ENCODE measurements at places on chromosomes 12 and 14. TPM values are rescaled to one million over a fixed set of nuclear protein-coding genes. Genes with fewer than 3 reads are reported as not detected.

CMTM5 gene
- total RNA-seq: not detected

GRCh38 chr14:102192840-102193502, 53.3 kb downstream of the WDR20 start:
- no peak for DNase-seq

TCP11L2 gene
- total RNA-seq: 16.4 TPM

GRCh38 chr14:20754308-20754707, 8.6 kb downstream of the EDDM3A start:
- DNase-seq: no peak

DNA sequence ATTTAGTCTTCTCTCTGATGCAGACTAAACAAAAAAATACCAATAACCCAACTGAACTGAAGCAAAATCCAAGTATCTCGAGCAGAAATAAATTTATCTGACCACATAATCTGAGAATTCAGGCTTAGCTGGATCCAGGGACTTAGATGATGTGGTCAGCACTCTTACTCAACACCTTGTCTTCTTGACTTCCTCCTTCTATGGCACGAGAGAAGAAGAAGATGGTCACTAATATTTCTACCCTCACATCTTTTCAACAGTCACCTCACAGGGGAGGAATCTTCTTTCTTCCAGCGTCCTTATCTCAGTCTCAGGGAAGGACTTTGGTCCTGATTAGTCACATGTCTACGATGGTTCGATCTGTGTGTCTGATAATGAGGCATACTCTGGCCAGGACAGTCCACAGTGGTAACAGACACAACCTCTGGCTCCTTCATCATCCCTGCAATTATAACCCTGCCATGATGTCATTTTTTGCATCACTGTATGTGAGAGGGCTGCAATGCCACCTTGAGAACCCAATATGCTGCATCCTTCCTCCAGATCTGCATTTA, 15.8 kb downstream of the RGS6 start:
- no peak for DNase-seq

DNAH10 gene
- total RNA-seq: 0.05 TPM

DNA sequence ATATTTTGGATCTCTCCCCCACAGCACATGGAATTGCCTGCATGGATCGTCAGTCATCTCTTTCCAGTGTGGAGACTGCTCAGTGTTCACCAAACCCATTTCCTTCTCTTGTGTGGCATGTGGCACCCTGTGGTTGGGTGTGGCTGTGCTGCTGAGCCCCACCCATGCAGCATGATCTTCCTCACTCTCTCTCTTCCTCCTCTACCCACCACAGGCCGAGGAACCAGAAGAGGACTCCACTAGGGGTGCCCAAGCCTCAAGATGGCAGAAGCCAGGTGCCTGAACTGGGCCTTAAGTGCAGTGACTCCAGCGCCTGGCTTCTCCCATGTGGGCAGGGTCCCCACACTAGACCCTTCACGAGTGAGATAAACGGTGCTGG, 66.8 kb upstream of the GPR68 start:
- no peak for DNase-seq

- DNase-seq: peak; percentile 38
Measured at GRCh38 chr14:89507926-89508460, 91.0 kb upstream of the FOXN3 start.

GRCh38 chr12:8527250-8528130, 13.2 kb downstream of the CLEC4E start:
- no peak for DNase-seq

- no peak for DNase-seq
Measured at GRCh38 chr14:71931492-71932228, 569 bp upstream of the RGS6 start.

PPTC7 gene
- total RNA-seq: 13.6 TPM

DEGS2 gene
- not detected for total RNA-seq

IAPP gene
- not detected for total RNA-seq

BMP4 gene
- total RNA-seq: not detected

GRCh38 chr12:4153343-4153892, 120.1 kb upstream of the CCND2 start:
- no peak for DNase-seq

GSC gene
- total RNA-seq: 4.7 TPM

CD27 gene
- total RNA-seq: not detected

- no peak for DNase-seq
Measured at GRCh38 chr14:19800282-19801117, 3.1 kb upstream of the OR4N2 start.

DNA sequence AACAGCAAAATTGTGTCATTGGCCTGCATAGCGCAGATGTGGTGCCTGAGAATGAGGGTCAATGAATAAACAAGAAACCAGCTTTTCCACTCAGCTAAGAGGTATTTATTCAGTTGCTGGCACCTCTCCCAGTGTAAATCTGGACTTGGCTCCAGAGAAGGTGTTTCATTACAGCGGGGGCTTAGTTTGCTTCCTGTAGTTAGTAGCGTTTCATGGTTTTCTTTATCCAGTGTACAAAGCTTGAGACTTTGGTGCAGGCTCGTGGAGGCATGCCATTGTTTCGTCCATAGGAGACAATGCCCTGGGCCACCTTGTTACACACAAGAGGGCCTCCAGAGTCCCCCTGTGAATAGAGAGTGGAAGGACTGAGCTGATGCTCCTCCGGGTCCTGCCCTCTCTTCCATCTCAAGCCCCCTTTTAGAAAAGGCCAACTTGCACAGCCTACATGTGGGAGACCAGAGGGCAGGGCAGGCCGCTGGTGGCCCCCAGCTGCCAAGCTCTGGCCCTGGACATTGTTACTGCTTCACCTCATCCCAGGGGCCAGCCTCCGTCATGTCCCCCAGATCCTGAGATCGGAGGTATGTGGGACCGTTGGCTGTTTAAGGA, 3.0 kb downstream of the GZMB start:
- no peak for DNase-seq

DNA sequence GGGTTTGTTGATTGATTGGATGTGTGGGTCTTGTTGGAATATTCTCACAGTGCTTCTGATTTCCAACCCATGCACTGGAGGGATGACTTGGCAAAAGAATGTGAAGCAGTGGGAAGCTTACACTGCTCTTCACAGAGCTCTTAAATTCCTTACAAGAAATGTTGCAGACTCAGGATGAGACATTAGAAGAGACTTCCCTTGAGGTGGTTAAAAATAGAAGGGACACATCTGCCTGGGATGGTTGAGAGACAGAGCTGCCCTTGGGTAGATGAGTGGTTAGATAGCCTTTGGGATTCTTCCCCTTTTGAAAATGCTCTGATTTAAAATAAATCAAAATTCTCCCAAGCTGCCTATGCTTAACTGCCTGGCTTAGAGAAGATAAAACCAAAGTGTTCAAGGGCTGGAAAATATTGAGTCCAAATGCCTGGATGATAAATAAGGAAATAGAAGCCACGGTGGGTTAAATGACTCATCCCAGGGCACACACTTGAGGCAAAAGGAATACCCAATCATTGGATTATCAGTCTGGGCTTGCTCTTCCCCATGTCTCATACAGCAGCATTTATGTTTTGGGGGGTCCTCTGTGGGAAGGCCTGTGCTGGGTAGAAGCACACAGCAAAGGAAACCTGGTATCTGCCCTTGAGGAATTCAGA, 264.3 kb downstream of the AKAP6 start:
- peak; percentile 8 for DNase-seq

DNA sequence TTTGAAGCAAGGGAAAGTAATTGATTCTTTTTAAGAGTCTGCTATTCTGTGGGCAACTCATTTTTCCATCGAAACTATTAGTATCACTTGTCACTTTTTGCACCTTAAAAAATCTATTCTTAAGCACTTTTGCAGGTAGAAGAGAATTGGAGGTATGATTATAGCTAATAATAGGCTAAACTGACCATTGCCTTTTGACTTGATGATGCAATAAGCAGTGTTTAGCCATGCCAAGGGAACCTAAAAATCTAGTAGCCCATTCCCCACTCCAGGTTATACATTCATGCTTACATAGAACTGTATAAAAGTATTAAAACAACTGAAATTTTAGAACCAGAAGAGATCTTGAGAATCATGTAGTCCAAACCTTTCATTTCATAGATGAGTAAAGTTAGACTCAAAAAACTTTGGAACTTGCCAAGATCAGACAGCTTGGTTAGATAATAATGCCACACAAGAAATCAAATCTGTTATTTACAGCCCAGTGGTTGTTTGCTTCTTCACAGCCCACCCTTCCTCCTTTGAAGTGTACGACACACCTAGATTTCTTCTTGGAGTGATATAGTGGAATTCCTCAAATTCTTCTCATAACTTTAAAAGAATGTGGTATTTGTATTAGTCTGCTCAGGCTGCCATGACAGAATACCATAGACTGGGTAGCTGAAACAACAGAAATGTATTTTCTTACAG, 21.7 kb upstream of the GARIN2 start:
- no peak for DNase-seq
